ENCODE measurements at places on chromosomes 13 and 19.

DNA sequence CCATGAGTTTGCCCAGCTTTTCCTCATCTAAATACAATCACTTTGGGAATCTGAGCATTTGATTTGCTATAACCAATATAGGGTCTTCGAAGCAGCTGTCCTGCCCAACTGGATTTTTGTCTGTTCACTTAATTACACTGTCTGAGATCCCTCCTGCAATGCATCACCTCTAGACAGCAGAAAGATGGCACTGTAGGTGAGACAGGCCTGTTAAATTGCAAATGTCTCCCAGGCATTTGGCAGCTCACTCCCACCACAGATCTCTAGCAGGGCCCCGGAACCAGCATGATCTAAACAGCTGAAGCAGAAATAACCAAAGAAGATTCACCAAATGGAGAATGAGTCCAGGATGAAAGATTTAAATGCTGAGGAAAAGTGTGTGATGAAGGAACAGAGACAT is 41.9 kb upstream of the SERPINE3 start:
- no peak for DNase-seq

DNA sequence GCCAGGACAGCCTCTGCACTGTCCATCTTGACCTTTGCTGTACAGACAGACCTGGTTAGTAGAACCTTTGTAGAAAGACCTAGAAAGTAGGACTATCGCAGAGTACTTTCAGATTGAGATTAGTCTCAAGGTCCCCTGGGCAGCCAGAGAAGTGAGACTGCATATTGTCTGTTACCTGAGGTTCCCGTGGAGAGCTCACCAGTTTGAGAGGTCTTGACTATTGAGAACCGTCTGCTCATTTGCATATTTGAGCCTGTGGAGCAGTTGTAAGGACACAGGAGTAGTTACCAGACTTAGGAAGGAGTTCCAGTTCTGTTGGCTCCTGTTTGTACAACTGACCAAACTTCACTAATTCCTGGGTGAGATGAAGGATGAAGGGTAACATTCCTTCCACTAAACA is 66.2 kb downstream of the SPATA13 start:
- no peak for DNase-seq

GRCh38 chr13:101003566-101003965 is 329.0 kb upstream of the TMTC4 start:
- no peak for DNase-seq

DNA sequence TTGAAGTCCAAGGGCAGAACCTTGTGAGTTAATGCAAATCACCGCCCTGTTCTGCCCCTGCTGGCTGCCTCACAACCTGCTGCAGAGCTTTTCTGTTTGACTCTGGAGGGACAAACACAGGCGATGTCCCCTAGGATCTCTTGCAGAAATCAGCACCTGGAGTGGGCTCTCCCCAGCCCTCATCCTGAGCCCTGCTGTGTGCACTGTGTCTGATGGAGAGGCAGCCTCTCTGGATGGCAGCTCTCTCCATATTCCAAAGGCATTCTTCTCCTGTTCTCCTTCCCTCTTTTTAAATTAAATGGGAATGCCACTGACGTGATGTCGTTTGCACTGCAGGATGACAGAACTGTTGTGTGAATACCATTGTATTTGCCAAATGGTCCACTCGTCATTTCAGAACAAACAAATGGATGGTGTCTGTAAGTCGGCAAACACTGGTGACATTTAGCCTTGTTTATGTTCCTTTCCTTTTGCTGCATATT is 184.1 kb downstream of the ZNF536 start:
- no peak for DNase-seq

- no peak for DNase-seq
Observed at GRCh38 chr19:33241530-33242101, 16.0 kb upstream of the SLC7A10 start.

DNA sequence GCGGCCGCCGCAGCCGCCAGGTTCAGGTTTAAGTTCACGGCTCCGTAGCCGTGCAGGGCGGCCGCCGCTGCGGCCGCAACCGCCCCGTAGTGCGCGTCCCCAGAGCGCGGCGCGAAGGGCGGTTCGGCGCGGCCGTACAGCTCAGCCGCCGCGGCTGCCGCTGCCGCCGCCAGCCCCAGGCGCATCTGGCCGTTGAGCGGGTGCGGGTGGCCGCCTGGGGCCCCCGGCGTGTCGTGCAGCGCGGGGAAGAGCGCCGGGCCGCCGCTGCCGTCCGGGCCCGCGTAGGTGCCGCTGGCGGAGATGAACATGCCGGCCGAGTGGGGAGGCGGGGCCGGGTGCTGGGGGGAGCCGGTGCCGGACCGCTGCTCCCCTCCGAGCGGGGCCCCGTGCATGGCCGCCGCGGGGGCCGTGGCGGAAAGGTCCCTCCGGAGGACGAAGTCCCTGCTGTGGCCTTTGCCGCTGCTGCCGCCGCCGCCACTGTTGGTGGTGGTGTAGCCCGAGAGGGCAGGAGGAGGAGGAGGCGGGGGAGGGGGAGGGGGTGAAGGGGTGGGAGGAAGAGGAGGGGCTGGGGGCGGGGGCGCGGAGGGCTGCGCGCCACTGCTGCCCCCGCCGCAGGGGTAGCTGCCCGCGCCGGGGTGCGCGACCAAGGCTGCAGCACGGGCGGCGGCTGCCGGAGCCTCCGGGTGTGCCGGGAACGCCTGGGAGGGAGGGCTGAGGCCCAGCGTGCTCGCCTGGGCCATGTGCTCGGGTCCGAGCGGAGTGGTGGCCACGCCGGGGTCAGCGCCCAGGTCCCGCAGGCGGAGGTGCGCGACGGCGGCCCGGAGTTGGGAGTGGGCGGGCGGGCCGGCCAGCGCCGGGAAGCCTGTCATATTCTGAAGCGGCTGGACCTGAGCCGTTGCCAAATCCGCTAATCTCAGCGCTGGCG is 654 bp downstream of the ZIC5 start:
- DNase-seq = no peak

- DNase-seq = no peak
Observed at GRCh38 chr13:39767791-39768517, 112.5 kb downstream of the COG6 start.

DNA sequence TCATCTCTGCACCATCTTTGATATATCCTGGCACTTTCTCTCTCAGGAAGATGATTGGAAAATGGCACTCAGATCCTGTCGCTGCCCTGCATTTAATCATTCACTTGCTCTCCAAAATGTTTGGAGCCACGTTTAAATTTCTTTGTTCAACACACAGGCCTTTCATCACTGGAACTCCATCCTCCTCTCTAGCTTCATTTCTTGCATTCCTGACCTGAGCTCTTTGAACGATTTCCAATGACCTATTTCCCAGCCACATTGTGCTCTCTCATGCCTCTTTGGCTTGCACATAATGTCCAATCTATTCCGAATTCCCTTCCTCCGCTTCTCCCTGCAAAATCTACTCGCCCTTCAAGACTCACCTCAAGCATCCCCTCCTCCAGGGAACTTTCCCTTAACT is 287.4 kb upstream of the NBEA start:
- DNase-seq = no peak

- no peak for DNase-seq
Observed at GRCh38 chr19:7655581-7655980, 13.3 kb upstream of the RETN start.

GRCh38 chr19:5961969-5962945 is 15.7 kb downstream of the RANBP3 start:
- DNase-seq = peak; percentile 85

DNA sequence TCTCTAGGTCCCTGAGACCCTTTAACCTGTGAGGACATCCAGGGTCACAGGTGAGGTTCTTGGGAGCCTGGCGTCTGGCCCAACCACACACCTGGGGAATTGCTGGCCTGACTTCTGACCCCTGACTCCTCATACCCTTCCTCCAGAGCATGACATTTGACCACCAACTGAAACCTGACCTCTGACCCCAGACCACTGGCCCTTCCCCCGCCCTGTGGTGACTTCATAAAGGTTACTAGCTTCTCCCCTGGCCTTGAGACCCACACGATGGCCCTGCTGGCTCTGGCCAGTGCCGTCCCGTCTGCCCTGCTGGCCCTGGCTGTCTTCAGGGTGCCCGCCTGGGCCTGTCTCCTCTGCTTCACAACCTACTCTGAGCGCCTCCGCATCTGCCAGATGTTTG is at the start of gene SPACA6:
SPACA6 (plus strand) TSS at position 71 of the 400 bp plus-strand sequence; CDS start at position 268, 197 bp downstream.
- DNase-seq = no peak

- no peak for DNase-seq
Observed at GRCh38 chr13:37089495-37089894, 16.0 kb downstream of the CSNK1A1L start.

GRCh38 chr13:20473139-20473538 is 52.5 kb downstream of the CRYL1 start:
- no peak for DNase-seq

- no peak for DNase-seq
Observed at GRCh38 chr19:15195371-15196334, 5.1 kb downstream of the NOTCH3 start.

DNA sequence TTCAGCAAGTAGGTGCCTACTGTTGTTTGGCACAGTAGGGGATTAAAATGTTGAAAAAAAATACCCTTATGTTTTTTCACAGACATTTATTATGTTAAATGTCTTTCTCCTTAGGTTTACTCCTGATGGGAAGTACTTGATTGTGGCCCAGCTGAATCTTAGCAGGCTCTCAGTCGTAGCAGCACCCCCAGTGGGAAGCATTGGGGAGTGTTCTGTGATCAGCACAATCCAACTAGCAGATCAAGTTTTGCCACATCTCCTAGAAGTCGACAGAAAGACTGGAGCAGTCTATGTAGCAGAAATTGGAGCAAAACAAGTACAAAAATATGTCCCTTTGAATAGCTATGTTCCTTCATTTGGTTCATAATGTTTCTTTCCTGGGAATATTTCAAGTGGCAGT is 9.3 kb downstream of the NHLRC3 start:
- no peak for DNase-seq

GRCh38 chr19:953445-954271 is 27.8 kb downstream of the ARID3A start:
- DNase-seq = no peak

DNA sequence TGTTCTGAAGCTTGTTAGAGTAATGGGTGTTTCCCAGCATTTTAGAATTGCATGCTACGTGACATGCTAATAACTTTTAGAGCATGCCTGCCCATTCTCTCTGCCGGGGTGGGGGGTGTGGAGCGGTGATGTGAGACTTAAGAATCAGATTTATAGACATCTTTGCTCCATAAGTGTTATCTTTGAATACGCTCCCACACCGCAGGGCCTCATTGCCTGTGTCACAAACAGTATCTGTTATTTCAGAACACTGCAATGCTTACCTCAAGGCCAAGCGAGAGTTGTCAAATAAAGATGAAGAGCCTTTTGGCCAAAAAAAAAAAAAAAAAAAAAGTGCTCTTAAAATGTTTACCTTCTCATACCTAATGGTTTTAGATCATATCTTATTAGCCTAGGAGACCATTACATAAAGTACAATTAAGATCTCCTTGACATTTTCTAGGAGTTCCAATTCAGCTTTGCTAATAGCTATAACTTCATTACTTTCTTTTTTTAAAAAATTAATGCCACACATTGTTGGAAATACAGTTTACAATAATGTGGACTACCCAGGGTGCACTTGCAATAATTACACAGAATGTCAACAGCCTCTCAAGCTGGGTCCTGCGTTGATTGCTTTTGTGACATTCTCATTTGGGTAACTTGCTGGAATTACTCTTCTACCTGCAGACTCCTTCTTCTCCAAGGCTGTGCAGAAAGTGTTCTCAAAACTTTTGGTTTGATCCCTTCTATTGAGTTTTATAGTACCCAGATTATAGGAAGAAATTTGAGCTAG is 525.3 kb downstream of the KLF12 start:
- no peak for DNase-seq

- DNase-seq = peak; percentile 67
Observed at GRCh38 chr19:18477042-18477779, 39.3 kb upstream of the ISYNA1 start.

GRCh38 chr19:39328046-39328705 is 7.5 kb upstream of the LRFN1 start:
- DNase-seq = peak; percentile 86

GRCh38 chr13:26051231-26051656 is 572 bp downstream of the SHISA2 start:
- DNase-seq = no peak

GRCh38 chr19:58398545-58398944 is 3.1 kb downstream of the RNF225 start:
- no peak for DNase-seq

GRCh38 chr19:52786078-52786463 is 520 bp downstream of the ZNF600 start:
- DNase-seq = no peak

- DNase-seq = peak; percentile 62
Observed at GRCh38 chr13:31431722-31432137, 232.0 kb downstream of the B3GLCT start.

- DNase-seq = peak; percentile 49
Observed at GRCh38 chr19:27794494-27795042, 1418.4 kb downstream of the UQCRFS1 start.

DNA sequence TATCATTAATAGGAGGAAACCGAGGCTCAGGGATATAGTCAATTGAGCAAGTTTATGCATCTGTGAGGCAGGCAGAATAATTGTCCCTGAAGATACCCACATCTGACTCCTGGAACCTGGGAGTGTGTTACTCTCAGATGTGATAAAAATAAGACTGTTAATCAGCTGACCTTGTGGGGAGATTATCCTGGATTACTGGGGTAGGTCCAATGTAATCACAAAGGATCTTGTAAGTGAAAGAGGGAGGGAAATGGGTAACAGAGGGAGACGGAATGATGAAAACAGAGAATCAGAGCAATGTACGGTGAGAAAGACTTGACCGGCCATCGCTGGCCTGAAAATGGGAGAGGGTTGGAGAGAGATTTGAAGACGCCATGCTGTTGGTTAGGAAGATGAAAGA is 3.2 kb upstream of the EDDM13 start:
- no peak for DNase-seq

- DNase-seq = no peak
Observed at GRCh38 chr19:9906475-9907087, 29.7 kb downstream of the OLFM2 start.

- no peak for DNase-seq
Observed at GRCh38 chr13:66069570-66069969, 1160.6 kb downstream of the PCDH9 start.

- DNase-seq = no peak
Observed at GRCh38 chr13:42592915-42593900, 19.3 kb downstream of the TNFSF11 start.

DNA sequence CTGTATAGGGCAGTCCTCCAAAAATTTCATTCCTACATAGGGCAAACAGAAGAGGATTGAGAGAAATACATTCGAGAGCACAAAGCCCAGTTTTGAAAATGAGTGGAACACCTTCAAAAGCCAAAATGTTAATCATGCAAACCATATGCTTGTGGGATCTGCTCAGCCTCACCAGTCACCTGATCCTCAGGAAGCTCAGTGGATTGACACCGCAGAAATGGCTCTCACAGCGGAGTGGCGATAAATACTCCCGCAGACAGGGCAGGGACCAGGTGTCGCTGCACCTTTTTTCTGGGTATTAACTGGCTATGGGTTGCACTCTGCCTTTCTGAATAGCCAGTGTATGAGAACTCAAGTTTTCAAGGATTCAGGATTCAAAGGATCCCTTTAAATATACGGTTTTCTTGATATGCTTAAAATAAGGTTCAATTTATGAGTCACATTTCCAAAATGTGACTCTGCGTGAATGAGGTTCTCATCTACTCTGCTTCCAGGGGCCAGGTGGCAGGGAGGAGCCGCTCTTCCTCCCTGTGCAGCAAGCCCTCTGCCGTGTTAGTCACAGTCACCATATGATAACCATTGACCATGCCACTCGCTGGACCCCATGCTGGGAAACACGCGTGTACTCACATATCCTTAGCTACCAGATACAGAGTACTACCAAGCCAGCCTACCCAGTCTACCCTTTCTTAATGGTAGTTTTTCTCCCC is 18.3 kb upstream of the DHRS12 start:
- no peak for DNase-seq

GRCh38 chr13:29428310-29429181 is 166.9 kb downstream of the SLC7A1 start:
- no peak for DNase-seq
